ENCODE measurements at places on chromosomes 3 and 15.

DNA sequence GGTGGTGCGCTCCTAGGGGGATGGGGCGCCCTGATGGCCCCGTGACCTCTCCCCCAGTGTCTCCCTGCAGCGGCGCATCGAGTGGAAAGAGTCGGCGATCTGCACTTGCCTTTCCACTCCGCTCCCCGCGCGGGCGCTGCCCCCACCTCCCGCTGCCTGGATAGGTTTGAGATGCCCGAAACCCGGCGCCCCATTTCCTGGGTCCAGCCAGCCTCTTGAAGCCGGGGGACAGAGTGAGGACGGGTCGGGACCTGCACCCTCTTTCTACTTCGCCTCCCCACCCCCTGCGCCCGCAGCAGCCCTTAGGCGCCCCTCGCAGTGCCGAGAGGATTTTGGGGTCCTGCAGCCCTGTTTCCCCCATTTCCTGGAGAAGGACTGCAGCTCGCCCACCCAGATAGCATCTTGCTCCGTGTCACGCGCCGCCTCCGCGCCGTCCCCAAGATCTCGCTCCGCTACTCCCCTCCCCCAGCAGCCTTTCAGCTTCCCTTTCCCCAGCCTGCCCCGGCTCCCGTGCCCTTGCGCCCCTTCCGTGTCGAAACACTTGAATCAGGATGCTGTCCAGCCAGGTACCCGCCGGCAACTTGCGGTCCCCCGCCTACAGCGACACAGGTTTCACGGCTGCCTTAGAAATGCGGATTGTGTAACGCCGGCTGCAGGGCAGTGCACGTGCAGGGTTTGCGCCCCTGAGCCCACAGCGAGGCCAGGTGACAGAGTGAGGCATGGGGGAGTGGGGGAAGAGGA is 519 bp downstream of the ABHD6 start:
- peak; percentile 68 for DNase-seq

- DNase-seq, result no peak
Measured at GRCh38 chr15:25137013-25137412, 182.2 kb downstream of the SNRPN start.

- no peak for DNase-seq
Measured at GRCh38 chr3:193901007-193901406, 234.9 kb upstream of the HES1 start.

DNA sequence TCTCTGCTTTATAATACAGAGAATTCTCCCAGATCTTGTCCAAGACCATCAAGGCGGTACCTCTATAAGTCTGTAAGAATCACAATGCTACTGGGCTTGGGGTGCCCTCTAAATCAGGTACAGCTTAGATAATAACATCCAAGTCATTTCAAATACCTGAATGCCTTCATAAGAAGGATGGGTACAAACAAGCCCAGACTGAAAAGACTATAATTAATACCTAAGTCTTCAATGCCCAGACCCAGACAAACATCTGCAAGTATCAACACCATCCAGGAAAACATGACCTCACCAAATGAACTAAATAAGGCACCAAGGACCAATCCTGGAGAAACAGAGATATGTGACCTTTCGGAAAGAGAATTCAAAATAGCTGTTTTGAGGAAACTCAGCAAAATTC is 65.9 kb downstream of the ZMAT3 start:
- no peak for DNase-seq

GRCh38 chr3:152609891-152610290 is 225.0 kb upstream of the P2RY1 start:
- DNase-seq, result no peak

DNA sequence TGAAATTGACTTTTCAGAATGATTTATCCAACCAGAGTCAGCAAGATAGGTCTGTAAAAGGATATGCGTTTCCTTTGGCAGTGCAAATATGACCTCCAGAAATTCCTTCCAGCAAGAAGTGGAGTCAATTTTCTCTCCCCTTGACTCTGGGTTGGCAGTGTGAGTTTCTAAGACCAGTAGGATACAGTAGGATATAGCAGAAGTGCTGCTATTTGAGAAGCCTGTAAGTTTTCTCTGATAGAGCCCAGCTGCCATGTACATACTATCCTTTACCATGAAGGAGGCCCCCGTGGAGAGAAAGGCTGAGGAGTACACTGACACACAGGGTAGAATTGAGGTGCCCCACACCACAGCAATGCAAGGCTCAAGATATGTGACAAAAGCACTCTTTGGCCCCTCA is 409.1 kb upstream of the PDZRN3 start:
- no peak for DNase-seq

GRCh38 chr3:44400771-44401170 is 62.2 kb downstream of the TCAIM start:
- no peak for DNase-seq
